Fibroblast of upper back skin (primary cell): ENCODE measurements at places on chromosomes 11 and 22.

- peak; percentile 59 for DNase-seq
These were observed 25.0 kb upstream of the TMPRSS5 start for GRCh38 chr11:113730887-113731726.

DNA sequence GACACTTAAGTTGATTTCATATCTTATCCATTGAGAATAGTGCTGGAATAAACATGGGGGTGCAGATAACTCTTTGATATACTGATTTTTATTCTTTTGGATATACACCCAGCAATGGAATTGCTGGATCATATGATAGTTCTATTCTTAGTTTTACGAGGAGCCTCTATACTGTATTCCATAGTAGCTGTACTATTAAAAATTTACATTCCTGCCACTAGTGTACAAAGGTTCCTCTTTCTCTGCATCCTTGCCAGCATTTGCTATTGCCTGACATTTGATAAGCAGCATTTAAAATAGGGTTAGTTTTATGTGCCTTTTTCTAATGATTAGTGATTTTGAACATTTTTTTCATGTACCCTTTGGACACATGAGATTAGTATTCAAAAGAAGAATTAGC, 554.2 kb downstream of the JRKL start:
- DNase-seq, result no peak

- DNase-seq, result peak; percentile 96
These were observed 7.6 kb downstream of the SLC39A13 start for GRCh38 chr11:47415949-47416472.

DNA sequence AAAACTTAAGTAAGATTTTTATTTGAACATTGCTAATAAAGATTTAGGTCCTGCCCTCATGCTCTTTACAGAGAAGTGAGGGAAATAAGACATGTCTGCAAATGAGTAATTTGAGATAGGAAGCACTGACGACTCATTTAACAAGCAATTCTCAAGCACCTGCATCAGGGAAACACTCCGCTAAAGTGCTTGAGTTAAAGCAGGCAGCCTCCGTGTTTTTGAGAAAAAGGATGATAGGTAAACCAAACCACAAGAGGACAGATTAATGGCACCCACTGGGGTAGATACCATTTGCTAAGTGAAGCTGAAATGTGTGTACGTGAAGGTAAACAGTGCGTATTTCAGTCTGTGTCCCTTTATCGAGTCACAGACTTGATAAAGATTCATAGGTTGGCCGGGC, 184.6 kb upstream of the CARD18 start:
- no peak for DNase-seq

GRCh38 chr11:21179770-21180169, 510.4 kb downstream of the NELL1 start:
- no peak for DNase-seq
